H1 (cell line): ENCODE measurements at places on chromosomes 5 and 9. TPM values are rescaled to one million over a fixed set of nuclear protein-coding genes. Genes with fewer than 3 reads are reported as not detected.
A peak's percentile ranks its signal among the peaks of the same experiment; 100 is the strongest.

DNA sequence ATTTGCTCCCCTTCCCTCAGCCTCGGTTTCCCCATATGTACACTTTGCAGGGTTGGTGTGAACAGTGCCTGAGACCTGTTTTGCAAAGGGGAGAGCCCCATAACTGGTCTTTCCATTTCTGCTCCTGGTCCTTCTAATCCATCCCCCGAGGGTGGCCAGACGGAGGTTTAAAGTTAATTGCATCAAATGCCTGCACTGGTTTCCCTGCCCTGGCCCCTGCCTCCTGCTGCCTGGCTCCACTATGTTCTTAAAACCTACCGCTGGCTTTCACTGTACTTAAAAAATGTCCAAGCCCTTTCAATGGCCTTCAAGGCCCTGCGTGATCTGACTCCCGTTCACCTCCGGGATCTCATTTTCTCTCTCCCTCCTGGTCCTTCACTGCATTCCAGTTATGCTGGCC lies 183.0 kb downstream of the RGS3 start:
- no peaks in the 10 kb centered on the region for H3K36me3 ChIP-seq
- no peak overlapping the region for H3K4me3 ChIP-seq
- H3K4me1 ChIP-seq, result no peaks in the 10 kb centered on the region
- H3K27me3 ChIP-seq, result peaks cover 24% of the 10 kb centered on the region

- H3K36me3 ChIP-seq, result no peaks in the 10 kb centered on the region
- H3K4me1 ChIP-seq, result peaks cover 5% of the 10 kb centered on the region
- H3K27me3 ChIP-seq, result peaks cover 12% of the 10 kb centered on the region
These were observed 4.5 kb downstream of the WHRN start for GRCh38 chr9:114500697-114501292.

The ADAM19 gene
- total RNA-seq, result 21.4 and 22.7 TPM in 2 replicates

The LCNL1 gene
- 0.15 TPM in 1 of 2 replicates, not detected in the other for total RNA-seq

DNA sequence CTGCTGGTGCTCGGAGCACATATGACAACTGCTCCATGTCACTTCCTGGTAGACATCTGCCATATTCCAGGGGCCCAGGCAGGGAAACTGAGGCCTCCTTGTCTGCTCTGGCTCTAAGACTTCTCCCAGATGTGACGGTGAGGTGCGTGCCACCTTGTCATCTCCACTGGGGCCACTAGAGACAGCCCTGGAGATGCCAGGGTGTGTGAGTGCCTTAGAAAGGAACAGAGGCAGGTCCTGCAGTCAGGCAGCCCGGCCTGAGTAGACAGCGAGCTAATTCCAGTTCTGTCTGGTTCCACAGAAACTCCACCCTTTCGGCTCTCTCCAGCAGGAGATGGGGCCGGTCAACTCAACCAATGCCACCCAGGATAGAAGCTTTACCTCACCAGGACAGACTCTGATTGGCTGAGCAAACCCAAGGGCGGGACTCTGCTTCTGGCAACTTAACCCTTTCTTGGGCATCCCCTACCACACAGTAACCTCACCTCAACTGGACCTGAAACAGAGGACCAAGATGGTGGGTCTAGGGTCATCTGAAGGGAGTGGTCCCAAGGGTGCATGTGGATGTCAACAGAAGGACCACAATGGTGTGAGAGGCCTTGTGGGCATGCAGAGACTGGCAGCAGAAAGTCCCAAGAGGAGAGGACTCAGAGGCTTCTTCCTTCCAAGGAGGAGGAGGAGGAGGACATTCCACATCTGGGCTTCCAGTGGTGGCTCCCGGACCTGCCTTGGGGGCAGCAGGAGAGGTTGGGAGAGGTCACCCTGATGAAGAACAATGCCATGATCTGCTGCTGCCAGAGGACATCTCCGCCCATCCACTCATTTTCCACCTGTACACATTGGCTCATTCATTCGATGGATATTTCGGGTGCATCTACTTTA lies 77.7 kb downstream of the RGS3 start:
- H3K4me1 ChIP-seq, result peaks cover 10% of the 10 kb centered on the region
- no peak overlapping the region for H3K27ac ChIP-seq
- H3K4me3 ChIP-seq, result no peak overlapping the region
- DNase-seq, result peak; percentile 66

The SLC25A2 gene
- total RNA-seq, result not detected in 2 replicates

The ARAP3 gene
- 45.7 and 48.6 TPM in 2 replicates for total RNA-seq

The CNTFR gene
- 1.2 and 1.5 TPM in 2 replicates for total RNA-seq

DNA sequence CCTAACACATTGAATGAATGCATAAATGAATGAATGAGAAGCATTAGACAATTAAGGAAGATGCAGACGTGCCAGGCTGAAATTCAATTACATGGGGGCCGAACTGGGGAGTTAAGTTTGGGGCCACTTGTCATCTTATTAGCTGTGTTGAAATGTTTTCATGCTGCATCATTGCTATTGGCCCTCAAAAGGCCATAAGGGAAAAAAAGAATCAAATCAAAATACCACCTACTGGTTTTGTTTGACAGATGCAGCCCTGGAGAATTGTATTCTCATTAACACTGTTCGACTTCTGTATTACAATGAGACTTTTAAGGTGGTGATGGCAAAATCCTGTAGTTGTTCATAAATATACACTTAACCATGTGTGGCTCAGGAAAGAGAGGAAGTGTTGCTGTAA lies 38.4 kb downstream of the UBE2QL1 start:
- H3K36me3 ChIP-seq, result no peaks in the 10 kb centered on the region
- peaks cover 7% of the 10 kb centered on the region; the same call in 1 of the 2 replicates for H3K27me3 ChIP-seq
- no peak overlapping the region for H3K27ac ChIP-seq
- no peak for DNase-seq

- H3K27me3 ChIP-seq, result no peaks in the 10 kb centered on the region; the same call in 1 of the 2 replicates
- no peak overlapping the region for H3K27ac ChIP-seq
- no peak overlapping the region for H3K4me3 ChIP-seq
- DNase-seq, result no peak
- no peaks in the 10 kb centered on the region for H3K4me1 ChIP-seq
- H3K36me3 ChIP-seq, result no peaks in the 10 kb centered on the region
These were observed 19.8 kb downstream of the SLC22A4 start for GRCh38 chr5:132313961-132314432.

GRCh38 chr5:34687269-34688011 lies 31.3 kb downstream of the RAI14 start:
- H3K27me3 ChIP-seq, result no peaks in the 10 kb centered on the region
- H3K4me1 ChIP-seq, result peaks cover 4% of the 10 kb centered on the region

DNA sequence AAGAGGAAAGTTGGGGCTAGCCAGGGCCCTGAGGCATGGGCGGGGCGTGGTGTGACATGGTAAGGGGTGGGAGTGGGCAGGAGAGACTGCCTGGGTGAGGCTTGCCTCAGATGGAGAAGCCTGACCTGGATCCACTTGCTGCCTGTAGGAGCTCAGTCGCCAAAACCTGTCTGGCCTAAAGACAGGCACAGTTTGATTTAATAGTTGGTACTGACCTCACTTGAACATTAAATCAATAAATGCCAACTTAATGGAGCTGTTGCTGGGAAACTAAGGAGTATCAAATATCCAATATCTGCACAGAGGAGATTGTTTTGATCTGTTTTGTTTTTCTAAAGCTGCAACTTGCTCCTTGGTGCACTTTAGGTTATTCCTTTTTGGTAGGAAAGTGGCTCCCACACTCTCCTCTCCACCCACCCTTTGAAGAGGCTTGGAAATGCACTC lies 86.4 kb downstream of the RCL1 start:
- no peaks in the 10 kb centered on the region for H3K4me1 ChIP-seq
- H3K27ac ChIP-seq, result no peak overlapping the region
- H3K27me3 ChIP-seq, result no peaks in the 10 kb centered on the region
- no peak for DNase-seq
- H3K36me3 ChIP-seq, result no peaks in the 10 kb centered on the region
- no peak overlapping the region for H3K4me3 ChIP-seq

DNA sequence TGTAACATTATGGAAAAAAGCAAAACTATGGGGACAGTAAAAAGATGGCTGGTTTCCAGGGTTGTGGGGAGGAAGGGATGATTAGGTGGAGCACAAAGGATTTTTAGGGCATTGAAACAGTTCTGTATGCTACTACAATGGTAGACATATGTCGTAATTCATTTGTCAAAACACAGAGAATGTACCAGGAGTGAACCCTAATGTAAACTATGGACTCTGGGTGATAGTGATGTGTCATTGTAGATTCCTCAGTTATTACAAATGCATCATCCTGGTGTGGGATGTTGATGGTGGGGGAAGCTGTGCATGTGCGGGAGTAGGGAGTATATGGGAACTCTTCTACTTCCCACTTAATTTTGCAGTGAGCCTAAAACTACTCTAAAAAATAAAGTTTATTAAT lies 135.0 kb upstream of the GABRP start:
- H3K36me3 ChIP-seq, result no peaks in the 10 kb centered on the region
- H3K27ac ChIP-seq, result no peak overlapping the region
- no peak for DNase-seq
- no peaks in the 10 kb centered on the region for H3K27me3 ChIP-seq

- peak; percentile 82 for DNase-seq
- H3K27me3 ChIP-seq, result peaks cover 56% of the 10 kb centered on the region
- H3K4me1 ChIP-seq, result peaks cover 32% of the 10 kb centered on the region
- H3K36me3 ChIP-seq, result peaks cover under 1% of the 10 kb centered on the region
- H3K27ac ChIP-seq, result no peak overlapping the region
These were observed 12.0 kb downstream of the URM1 start for GRCh38 chr9:128383007-128383753.

- no peak overlapping the region for H3K27ac ChIP-seq
- no peaks in the 10 kb centered on the region for H3K27me3 ChIP-seq
- no peak for DNase-seq
These were observed 168.1 kb downstream of the NR3C1 start for GRCh38 chr5:143235423-143235822.

The PCDHGA6 gene
- total RNA-seq, result 1.3 and 1.4 TPM in 2 replicates

The CD14 gene
- total RNA-seq, result 0.48 TPM in 1 of 2 replicates, not detected in the other

GRCh38 chr9:21096172-21096900 lies 18.6 kb upstream of the IFNB1 start:
- no peaks in the 10 kb centered on the region for H3K27me3 ChIP-seq
- H3K4me3 ChIP-seq, result no peak overlapping the region
- 0 out of 2 replicates have a peak overlapping the region, but pooled peaks have one; percentile 8 for H3K27ac ChIP-seq
- H3K4me1 ChIP-seq, result peaks cover 3% of the 10 kb centered on the region
- no peaks in the 10 kb centered on the region for H3K36me3 ChIP-seq

The IPO11 gene
- total RNA-seq, result 64.4 and 70.2 TPM in 2 replicates

The PCDHAC2 gene
- 3.7 and 4.9 TPM in 2 replicates for total RNA-seq

The OTP gene
- not detected in 2 replicates for total RNA-seq

- no peak for DNase-seq
- no peak overlapping the region for H3K4me3 ChIP-seq
- no peaks in the 10 kb centered on the region for H3K27me3 ChIP-seq
- H3K27ac ChIP-seq, result no peak overlapping the region
- H3K4me1 ChIP-seq, result no peaks in the 10 kb centered on the region
These were observed 537.8 kb upstream of the PTGER4 start for GRCh38 chr5:40141896-40142295.

DNA sequence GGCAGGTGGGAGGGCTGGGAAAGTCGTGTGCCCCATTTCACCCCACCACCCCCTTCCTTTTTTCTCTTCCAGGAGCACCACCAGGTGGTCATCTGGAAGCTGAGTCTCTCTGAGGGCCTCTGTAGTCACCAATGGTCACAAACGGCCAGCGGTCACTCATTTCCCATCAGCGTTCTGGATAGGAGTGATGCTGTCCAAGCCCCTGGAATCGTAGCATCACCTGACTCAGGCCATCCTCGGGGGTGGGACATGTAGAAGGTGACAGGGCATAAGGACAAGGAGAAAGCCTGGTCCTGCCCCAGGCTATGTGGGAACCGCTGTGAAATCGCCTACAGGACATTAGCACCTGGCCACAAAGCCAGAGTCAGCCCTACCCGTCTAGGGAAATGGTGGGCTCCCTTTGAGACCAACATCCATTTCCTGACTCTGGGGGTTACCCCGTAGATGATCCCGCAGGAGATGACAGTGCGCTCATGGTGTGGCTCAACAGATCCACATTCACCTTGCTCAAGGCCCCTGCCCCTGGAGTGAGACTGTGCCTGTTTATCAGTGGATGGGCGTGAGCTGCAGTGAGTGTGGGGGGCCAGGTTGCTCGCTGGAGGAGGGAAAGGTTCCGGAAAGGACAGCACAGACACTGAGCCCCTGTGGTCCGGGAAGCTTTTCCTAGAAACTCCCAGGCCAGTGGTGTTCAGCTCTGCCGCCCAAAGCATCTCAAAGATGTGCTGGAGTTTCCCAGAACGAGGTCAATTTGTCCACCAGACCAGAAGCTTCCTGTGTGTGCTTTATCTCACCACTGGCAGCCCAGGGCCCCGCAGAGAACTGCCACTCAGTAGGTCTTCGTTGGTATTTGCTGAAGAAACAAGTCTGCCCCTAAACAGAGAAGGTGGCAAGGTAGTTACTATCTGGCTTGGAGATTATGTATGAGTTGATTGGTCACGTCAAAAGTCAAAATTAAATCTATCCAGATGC lies 61.1 kb upstream of the UNC5A start:
- no peak overlapping the region for H3K4me3 ChIP-seq
- H3K27ac ChIP-seq, result no peak overlapping the region
- peaks cover 16% of the 10 kb centered on the region for H3K4me1 ChIP-seq
- peaks cover 2% of the 10 kb centered on the region; the same call in 1 of the 2 replicates for H3K27me3 ChIP-seq

The PELO gene
- 17.0 and 18.5 TPM in 2 replicates for total RNA-seq

DNA sequence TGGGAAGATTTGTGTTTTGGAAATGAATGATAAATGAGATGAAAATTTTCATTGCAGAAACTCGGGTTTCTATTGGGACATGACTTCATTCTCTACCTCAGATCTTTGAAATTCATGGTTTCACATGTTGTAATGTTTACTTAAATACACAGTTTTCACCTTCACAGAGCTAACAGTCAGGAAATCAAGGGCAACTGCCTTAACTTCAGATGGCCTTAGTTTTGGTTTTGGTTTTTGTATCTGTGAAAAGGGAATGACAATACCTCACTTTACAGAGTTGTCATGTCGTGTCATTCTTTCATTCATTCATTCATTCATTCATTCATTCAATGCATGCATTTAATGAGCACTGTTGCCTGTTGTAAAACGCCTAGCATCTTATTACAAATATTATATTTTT lies 41.9 kb downstream of the NIM1K start:
- H3K4me1 ChIP-seq, result no peaks in the 10 kb centered on the region
- H3K36me3 ChIP-seq, result no peaks in the 10 kb centered on the region
- no peak overlapping the region for H3K27ac ChIP-seq
- DNase-seq, result no peak
- no peaks in the 10 kb centered on the region for H3K27me3 ChIP-seq
- H3K4me3 ChIP-seq, result no peak overlapping the region

DNA sequence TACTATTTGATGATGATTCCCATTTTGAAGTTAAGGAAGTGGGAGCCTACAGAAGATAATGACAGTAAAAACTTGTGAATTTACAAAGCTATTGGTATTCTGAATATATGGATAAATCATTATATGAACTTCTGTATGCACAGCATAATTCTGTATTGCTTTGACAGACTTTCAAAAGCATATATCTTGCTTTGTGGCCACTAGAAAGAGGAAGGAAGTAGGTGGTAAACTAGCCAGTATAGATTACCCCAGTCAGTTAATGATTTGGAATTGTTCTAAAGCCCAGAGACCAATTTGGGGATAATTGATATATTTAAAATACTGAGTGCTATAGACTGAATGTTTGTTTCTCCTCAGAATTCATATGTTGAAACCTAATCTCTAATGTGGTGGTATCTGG lies 53.0 kb downstream of the NR2F1 start:
- H3K27ac ChIP-seq, result no peak overlapping the region
- no peaks in the 10 kb centered on the region for H3K4me1 ChIP-seq

GRCh38 chr5:149931992-149932436 lies 12.6 kb downstream of the PDE6A start:
- no peaks in the 10 kb centered on the region for H3K27me3 ChIP-seq
- H3K4me3 ChIP-seq, result no peak overlapping the region
- H3K4me1 ChIP-seq, result no peaks in the 10 kb centered on the region
- no peak for DNase-seq
- no peak overlapping the region for H3K27ac ChIP-seq

The GARIN3 gene
- not detected in 2 replicates for total RNA-seq

- DNase-seq, result no peak
- no peak overlapping the region for H3K27ac ChIP-seq
- H3K4me1 ChIP-seq, result no peaks in the 10 kb centered on the region
- H3K36me3 ChIP-seq, result no peaks in the 10 kb centered on the region
These were observed 37.3 kb downstream of the DMGDH start for GRCh38 chr5:79032031-79032695.

GRCh38 chr9:136821826-136822544 lies 14.2 kb downstream of the RABL6 start:
- H3K27ac ChIP-seq, result no peak overlapping the region
- peak overlapping the region; percentile 23 for H3K4me3 ChIP-seq
- H3K36me3 ChIP-seq, result peaks cover 4% of the 10 kb centered on the region
